ENCODE measurements at places on chromosomes 1 and 21.

GRCh38 chr1:32894019-32894600, 7.1 kb downstream of the TMEM54 start:
- no peak for DNase-seq

- DNase-seq = no peak
Observed at GRCh38 chr21:32728456-32728839, 635 bp upstream of the SYNJ1 start.

DNA sequence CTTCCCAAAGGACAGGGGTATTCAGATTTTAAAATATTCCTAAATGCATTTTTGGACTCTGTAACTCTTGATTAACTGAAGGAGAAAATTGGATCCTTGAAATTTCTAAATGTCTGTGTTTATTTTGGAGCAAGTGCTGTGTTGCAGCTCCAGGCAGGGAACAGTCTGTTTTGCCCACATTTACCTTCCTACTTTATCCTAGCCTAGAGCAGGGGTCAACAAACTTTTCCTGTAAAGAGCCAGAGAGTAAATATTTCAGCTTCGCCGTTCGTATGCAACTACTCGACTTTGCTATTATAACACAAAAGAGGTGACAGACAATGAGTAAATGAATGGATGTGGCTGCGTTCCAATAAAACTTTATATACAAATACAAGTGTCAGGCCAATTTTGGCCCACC, 402.2 kb downstream of the GPATCH2 start:
- no peak for DNase-seq

DNA sequence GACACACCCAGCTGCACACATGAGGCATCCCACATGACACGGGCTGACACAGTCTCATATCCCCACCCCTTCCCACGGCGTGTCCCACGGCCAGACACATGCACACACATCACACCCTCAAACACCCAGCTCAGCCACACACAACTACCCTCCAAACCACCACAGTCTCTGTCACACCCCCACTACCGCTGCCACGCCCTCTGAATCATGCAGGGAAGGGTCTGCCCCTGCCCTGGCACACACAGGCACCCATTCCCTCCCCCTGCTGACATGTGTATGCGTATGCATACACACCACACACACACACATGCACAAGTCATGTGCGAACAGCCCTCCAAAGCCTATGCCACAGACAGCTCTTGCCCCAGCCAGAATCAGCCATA, 22.6 kb downstream of the PODN start:
- DNase-seq = no peak

GRCh38 chr1:173356191-173356762, 120.9 kb upstream of the PRDX6 start:
- no peak for DNase-seq

Measured in HFF-Myc (cell line).